ENCODE measurements at places on chromosomes 13 and 19. TPM values are rescaled to one million over a fixed set of nuclear protein-coding genes. Genes with fewer than 3 reads are reported as not detected.

The ZNF865 gene
- 26.5 TPM for polyA plus RNA-seq

The SCAF1 gene
- 20.2 TPM for polyA plus RNA-seq

GRCh38 chr13:25881971-25882451 lies 169.8 kb downstream of the SHISA2 start:
- no peak for DNase-seq

DNA sequence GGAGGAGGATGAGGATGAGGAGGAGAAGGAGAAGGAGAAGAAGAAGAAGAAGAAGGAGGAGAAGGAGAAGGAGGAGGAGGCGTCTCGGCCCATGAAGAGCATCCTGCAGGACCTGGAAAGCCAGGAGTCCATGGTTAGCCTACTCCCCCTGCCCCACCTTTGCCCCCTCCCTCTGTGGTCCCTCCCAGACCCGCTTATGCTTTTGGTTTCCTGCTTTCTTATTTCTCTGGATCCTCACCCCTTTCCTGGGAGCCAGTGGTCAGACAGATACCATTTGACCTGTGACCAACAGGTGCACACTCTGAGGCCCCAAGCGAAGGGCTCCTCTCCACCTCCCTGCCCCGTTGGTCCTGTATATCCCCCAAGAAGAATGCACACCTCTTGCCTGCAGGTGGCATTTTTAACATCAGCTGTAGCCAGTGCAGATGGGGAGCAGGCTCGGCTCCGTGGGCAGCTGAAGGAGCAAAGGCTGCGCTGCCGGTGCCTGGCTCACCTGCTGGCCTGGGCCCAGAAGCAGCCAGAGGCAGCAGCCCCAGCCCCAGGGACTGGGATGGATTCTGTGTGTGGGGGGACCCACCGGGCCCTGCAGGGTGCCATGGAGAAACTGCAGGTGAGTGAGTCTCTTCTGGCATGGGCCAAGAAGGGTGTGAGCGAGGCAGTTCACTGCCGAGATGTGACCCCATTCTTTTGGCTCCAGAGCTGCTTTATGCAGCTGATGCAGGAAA lies 32.1 kb upstream of the ZNF492 start:
- no peak for DNase-seq

The CYP2F1 gene
- not detected for polyA plus RNA-seq

- no peak for DNase-seq
Measured at GRCh38 chr19:13005861-13006370, 10.6 kb downstream of the NFIX start.
